ENCODE measurements at places on chromosomes 13 and 19.
A peak's percentile ranks its signal among the peaks of the same experiment; 100 is the strongest.

DNA sequence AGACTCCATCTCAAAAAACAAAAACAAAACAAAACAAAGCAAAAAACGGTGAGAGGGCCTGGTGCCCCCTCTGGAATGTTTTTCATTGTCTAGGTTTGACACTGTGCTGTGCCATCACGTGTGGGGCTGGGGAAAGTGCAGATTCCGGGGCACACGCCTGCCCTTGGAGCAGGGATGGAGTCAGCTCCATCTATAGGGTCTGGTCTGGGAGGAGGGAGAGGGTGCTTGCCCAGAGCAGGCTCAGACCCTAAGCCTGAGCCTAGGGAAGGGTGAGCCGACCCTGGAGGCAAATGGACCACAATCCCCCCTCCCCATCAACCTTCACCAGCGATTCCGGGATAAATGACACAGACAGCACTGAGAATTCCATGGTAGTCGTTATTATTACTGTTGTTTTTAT, 10.9 kb upstream of the ZBTB32 start:
- DNase-seq, result no peak

DNA sequence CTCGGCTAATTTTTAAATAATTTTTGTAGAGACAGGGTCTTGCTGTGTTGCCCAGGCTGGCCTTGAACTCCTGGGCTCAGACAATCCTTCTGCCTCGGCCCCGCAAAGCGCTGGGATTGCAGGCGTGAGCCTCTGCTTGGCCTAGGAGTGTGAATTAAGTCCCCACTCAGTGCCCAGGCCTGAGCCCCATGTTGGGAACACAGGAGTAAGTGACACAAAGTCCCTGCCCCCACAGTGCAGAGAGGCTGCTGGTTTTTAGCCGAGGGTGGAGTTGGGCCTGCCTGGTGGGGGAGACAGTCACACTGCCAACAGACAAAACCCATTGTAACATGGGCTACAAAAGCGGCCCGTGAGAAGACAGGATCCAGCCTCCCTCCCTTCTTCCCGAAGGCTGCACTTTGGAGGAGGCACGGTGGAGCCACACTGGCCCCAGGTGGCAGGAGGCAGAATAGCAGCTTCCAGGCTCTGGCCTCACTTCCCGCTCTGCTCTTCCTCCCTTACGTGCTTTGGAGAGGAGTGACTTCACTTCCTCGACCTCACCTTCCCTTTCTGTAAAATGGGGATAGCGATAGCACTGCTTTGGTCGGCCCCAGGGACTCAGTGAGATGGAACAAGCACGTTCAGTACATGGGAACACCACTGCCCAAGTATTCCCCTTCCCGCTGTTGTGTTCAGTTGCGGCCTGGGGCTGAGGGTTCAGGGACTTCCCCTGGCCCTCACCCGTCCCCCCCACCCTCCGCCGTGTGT, 15.2 kb upstream of the EHD2 start:
- peak; percentile 84 for DNase-seq

DNA sequence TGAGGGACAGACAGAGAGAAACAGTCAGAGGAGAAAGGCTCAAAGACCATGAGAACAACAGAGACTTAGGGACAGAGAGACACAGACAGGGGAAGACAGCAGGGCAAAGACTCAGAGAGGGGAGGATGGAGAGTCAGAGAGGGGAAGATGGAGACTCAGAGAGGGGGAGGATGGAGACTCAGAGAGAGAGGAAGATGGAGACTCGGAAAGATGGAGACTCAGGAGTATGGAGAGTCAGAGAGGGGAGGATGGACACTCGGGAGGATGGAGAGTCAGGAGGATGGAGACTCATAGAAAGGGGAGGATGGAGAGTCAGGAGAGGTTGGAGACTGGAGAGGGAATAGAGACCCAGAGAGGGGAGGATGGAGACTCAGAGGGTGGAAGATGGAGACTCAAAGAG, 689 bp downstream of the SPACA6 start:
- DNase-seq, result no peak

GRCh38 chr19:47495478-47496372, 11.7 kb upstream of the KPTN start:
- DNase-seq, result no peak

GRCh38 chr19:5045956-5046338, 77.0 kb downstream of the KDM4B start:
- no peak for DNase-seq

DNA sequence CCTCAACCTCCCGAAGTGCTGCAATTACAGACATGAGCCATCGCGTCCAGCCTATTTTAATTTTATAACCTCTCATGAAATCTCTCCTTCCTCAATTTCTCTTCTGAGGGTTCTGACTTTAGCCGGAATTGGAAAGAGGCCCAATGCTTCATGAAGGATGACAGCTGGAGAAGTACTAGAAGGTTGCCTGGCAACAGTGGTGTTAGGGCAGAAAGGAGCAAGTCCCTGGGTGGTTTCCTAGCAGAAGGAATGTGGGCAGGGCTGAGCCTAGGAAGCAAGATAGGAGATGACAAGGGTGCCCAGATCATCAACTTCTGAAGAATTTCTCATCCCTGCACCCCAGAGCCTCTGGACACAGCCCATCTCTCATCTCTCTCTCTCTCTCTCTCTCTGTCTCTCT, 25.8 kb downstream of the CACNG6 start:
- DNase-seq, result no peak

DNA sequence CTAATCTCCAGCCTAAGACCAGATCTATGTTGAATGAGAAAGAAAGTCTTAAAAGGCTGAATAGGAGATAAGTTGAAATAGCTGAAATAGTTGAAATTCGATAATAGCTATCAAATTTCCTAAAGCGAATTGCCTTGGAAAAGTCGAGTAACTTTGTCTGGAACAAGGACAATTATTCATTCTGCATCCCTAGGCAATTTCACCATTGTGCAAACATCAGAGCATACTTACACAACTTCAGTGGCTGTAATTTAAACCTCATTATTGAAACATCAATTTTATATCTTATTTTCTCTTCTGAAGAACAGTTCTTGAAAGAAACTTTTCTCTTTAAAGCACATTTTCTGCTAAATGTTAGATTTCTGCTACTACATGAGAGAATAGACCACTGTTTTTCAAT, 13.6 kb downstream of the TNFSF13B start:
- no peak for DNase-seq

DNA sequence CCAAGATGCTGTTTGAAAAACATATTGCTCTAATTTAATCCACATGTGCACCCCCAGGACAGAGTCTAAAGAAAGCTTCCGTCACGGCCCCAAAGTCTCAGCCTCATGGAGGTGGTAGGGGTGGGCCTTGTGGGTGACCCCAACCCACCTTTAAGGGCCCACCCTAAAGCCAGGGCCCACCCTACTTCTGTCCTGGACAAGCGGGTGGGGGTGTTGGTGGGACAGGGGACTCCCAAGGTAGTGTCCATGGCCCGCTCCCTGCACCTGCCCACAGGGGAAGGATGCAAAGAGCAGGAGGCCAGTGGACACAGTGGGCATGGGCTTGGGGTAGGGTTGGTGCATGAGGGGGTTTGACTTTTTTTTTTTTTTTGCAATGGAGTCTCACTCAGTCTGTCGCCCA, 66.8 kb downstream of the KCTD15 start:
- no peak for DNase-seq
